ENCODE measurements at places on chromosomes 6 and 20. TPM values are rescaled to one million over a fixed set of nuclear protein-coding genes. Genes with fewer than 3 reads are reported as not detected.

Gene SMOC2
- 23.9 TPM for total RNA-seq

Gene ADRM1
- 100 TPM for total RNA-seq

GRCh38 chr6:42179945-42180313, 6.8 kb downstream of the GUCA1A start:
- no peak for DNase-seq

GRCh38 chr6:148885925-148886845, 139.4 kb downstream of the UST start:
- no peak for DNase-seq

DNA sequence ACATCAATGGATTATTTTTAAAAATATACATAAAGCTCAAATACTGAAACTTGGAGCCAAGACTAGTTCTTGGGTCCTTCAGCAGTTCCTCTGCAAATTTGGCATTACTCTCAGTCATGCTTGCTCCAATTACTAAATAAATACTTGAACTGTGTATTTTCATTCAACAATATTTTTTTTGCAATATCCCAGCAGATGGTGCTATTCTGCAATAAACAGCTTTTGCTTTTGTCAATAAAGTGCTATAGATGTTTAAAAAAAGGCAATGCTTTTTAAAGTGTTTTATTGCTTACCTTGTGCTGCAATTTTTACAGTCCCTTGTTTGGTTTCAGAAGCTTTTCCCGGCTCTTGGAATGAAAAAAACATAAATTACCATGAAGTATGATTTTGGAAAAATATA, 243.4 kb downstream of the TRDN start:
- DNase-seq: no peak

GRCh38 chr20:44495257-44495656, 19.6 kb downstream of the TTPAL start:
- DNase-seq: no peak

GRCh38 chr20:49874696-49875095, 40.6 kb downstream of the SPATA2 start:
- DNase-seq: no peak

GRCh38 chr6:49692534-49692933, 20.8 kb downstream of the CRISP2 start:
- no peak for DNase-seq

GRCh38 chr20:25229486-25230165, 18.3 kb upstream of the PYGB start:
- DNase-seq: no peak

DNA sequence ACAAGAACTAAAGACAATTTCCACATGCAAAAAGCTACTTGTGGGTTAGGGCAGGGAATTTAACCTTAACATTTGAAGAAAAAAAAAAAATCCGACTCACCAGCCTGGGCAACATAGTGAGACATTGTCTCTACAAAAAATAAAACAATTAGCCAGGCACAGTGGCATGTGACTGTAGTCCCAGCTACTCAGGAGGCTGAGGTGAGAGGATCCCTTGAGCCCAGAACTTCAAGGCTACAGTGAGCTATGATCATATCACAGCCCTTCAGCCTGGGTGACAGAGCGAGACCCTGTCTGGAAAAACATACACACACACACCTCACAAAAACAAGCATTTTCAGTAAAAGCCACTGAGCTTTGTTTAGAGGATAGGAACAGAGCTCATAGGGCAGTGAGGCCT, 56.2 kb downstream of the ARHGAP18 start:
- no peak for DNase-seq

DNA sequence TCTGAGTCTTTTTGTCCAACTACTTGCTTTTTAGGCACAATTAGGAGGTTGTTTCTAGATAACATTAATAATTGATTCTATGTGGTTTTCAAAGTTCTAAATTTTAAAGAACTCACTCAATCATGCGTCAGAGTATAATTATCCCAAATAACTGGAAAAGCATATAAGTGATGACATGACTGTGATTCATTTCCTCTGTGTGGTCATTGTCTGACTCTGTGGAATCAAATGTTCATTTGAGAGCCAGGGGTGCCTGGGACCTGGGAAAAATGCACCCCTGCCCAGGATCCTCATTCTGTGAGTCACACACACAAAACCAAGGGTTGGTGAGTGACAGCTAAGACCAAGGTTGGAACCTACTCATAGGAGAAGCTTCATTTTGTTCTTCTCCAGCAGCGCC, 127.1 kb upstream of the MLIP start:
- no peak for DNase-seq

GRCh38 chr6:34546551-34547321, 9.4 kb downstream of the SPDEF start:
- DNase-seq: peak; percentile 82

GRCh38 chr6:168035098-168035660, 37.7 kb downstream of the KIF25 start:
- DNase-seq: peak; percentile 81

Measured in sigmoid colon (tissue), 7 donors.